ENCODE measurements at places on chromosomes 13 and 19.

DNA sequence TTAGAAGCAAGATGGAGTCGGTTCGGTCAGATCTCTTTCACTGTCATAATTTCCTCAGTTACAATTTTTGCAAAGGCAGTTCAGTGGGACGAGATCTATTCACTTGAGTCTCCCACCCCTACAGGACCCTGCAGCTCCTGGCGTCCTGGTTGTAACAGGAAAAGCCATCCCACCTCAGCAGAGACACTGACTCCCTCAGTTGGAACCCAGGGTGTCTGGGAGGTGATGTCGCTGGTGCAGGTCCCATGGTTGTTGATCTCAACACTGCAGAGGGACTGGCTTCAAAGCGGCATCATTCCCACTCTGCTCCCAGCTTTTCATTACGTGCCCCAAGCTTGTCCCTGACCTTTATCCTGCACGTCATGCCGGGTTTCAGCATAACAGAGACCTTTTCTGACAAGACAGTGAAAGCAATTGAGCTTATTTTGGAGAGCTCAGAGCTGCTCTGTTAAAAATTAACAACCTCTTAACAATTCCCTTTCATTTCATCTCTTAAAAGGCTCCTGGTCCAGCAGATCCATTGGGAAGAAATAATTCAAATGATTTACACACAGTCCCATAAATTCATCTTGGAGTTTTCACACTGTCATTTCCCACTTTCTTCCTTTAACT is 17.6 kb upstream of the COG3 start:
- DNase-seq: no peak

- DNase-seq: no peak
Observed at GRCh38 chr19:6590827-6591319, at the start of gene CD70. TSS of gene CD70 (minus strand) at chr19:6591150. CDS start at chr19:6591002, 148 bp downstream.

DNA sequence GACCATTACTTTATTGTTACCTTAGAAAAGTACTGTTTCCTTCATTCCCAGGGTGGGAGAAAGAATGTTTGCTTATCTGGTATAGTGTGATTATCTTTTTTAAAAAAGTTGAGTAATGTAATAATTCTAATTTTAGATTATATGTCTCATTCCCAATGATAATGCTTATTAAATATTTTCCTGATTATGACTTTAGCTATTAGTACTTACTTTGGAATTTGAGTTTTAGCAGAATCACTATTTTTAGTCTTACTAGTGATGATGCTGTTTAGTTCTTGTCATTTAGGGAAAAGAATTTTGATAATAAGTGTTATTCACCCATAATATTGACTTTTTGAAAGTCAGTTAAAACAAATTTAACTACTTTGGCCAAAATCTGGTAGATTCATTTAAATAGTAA is 95.2 kb downstream of the FRY start:
- no peak for DNase-seq

DNA sequence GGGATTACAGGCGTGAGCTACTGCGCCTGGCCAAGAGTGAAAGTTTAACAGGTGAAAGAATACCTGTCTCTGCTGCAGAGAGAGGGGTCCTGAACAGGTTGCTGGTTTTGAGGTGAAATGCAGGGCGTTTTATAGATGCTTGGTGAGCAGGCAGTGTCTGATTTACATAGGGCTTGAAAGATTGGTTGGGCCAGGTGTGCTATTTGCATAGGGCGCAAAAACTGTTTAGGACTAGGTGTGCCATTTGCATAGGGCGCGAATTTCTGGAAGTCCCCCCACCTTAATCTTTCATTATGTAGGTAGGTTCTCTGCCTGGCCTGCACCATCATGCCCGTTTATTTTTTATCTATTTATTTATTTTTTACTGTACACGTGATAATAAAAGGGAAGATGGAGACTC is 4.5 kb upstream of the NDUFB7 start:
- no peak for DNase-seq

DNA sequence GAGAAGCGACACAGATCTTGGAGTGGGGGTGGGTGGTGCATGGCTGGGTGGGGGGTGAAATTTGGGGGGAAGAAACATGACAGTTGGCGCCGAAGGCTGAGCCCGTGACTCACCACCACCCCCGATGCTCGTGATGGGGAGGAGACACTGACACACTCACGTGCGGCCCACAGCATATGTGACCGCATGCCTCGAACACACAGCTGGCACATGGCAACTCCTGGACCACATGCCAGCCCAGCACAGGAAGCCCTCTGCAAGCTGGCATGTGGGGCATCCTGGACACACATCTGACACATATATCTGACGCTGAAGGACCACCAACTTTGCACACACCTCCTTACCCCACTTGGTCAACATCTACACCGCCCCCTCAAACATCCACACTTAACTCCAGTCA is 1.2 kb upstream of the GRIK5 start:
- DNase-seq: no peak

- no peak for DNase-seq
Observed at GRCh38 chr13:28730762-28731161, 12.0 kb upstream of the SLC46A3 start.

GRCh38 chr13:42996584-42996983 is 4.5 kb upstream of the EPSTI1 start:
- no peak for DNase-seq

DNA sequence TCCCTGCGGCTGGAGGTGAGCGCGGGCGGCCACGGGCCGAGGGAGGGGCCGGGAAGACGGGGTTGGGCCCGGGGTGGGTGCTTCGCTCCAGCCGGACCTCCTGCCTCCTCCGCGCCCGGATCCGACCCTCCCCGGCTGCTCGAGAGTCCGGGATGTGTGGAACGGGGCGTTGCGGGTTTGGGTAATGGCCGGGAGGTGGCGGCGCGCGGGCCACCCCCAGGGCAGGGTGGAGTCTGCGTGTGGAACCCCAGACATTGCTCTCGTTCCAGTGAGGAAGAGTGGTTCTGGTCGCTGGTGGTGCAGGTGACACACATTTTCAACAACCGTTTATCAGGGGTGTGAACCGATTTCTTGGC is 38.8 kb downstream of the ARHGEF7 start:
- DNase-seq: no peak

GRCh38 chr13:51534041-51534817 is 50.0 kb upstream of the WDFY2 start:
- no peak for DNase-seq

DNA sequence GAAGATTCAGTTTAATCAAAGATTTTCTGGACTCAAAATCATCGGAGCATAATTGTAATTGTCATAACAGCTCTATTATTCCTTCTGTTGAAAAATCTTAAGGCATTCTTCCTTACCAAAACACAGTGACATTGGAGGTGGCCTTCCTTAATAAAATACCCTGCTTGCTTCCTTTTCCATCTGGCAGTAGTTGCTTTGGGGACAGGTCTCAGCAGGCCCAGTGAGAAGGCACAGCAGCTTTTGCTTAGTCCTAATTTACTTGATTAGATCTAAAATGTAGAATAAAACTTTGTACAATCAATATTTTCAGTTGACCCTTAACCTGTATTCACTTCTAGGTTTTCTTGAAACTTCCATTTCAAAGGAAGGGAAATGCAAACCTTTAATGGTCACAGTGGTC is 471.6 kb downstream of the PCDH20 start:
- no peak for DNase-seq

GRCh38 chr13:43510956-43511901 is 275.5 kb downstream of the ENOX1 start:
- no peak for DNase-seq

DNA sequence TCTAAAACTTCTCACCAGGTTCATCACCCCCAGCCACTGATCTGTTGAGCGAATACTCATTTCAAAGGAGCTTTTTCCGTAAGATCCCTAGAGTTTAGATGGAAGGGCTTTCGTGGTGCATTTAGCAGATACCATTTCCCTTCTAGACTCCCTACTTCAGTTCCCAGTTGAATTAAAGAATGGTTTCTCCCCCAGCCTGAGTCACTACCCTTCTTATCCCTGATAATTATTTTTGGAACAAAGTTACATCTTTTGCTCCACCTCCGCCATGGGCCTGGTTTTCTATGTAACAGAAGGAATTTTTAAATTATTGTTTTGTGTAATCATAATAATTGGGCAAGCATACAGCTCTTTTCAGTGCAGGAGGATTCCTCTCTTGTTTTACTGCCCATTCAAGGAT is 22.0 kb downstream of the USPL1 start:
- DNase-seq: no peak

DNA sequence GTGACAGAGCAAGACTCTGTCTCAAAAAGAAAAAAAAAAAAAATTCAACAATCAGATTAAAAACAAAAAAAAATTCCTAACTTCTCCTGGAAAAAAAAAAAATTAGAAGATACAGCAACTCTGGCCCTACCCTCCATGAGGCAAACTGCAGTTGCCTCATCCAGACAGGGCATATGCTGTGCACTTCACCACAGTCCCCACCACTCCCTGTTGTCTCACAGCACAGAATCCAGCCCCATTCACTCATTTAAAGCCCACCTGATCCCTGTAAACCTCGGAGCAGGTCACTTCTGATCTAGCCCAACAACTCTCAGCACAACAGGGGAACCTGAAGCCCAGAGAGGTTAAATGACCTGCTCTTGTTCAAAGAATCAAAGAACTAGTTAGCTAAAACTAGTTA is 24.9 kb downstream of the RHPN2 start:
- no peak for DNase-seq

DNA sequence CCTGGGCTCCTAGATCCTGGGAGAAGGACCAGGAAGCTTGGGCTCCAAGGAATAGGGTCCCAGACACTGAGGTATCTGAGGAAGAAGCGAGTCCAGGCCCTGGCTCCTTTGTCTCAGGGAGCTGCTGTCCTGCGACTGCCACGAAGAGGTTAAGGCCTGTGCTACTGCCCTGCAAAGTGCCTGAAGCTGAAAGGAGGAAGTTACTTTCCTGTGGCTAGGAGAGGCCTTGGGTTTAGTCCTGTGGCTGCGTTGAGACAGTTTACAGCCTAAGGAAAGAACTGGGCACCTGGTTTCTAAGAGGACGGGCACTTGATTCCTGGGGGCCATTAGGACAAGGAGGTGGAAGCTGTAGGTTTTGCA is 2.8 kb downstream of the MYADM start:
- no peak for DNase-seq

DNA sequence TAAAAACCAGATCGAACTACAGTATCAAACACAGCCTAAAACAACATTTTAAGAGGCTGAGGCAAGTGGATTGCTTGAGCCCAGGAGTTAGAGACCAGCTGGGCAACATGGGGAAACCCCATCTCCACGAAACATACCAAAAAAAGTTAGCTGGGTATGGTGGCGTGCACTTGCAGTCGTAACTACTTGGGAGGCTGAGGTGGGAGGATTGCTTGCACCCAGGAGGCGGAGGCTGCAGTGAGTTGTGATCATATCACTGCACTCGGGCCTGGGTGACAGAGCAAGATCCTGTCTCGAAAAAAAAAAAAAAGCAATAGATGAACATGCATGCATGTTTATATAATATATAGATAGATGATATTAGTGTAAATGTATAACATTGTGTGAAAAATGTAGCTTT is 5.2 kb upstream of the MRPS31 start:
- DNase-seq: no peak

DNA sequence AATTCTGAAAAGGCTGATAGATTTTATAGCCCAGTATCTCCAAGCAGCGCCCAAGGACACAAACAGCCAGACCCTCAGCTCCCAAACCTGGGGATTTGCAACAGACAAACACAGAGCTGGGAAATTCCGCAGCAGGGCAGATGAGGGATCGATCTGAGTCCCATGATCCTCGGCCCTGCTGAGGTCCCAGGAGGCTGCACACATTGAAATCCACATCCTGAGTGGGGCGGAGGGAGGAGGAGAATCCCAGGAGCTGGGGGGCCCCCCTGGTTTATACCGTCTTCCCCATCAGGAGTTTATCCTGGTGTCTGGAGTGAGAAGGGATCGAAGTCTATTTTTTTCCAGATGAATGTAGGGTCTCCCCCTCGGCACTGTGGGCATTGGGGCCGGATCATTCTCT is 49.3 kb downstream of the GNG7 start:
- no peak for DNase-seq

DNA sequence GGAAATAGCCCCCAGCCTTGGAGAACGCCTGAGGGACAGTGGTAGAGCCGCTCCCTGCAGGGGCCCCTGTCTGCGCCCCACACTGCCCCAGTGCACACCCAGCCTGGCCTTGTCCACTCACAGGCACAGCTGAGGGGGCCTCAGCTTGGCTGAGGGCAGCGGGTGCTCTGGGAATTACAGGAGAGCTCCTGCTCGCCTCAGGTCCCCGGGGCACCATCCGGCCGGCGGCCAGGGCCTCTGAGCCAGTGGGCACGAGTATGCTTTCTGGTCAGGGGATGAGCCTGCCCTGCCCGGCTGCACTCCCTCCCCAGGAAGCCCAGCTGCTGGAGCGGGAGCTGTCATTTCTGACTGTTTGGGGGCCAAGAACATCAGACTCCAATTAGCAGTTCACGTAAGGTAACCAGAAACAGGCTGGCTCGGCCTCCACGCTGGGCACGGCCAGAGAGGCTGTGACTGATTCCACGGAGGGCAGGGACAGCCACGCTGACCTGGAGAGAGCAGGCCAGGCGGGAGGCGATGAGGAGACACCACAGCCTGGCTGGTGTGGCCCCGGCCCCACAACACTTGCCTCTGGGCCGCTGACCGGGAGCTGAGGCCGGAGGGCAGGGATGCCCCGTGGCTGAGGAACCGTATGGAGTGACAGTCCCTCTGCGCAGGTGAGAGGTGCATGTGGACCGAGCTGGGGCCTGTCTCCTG is 15.4 kb downstream of the CEBPG start:
- no peak for DNase-seq

DNA sequence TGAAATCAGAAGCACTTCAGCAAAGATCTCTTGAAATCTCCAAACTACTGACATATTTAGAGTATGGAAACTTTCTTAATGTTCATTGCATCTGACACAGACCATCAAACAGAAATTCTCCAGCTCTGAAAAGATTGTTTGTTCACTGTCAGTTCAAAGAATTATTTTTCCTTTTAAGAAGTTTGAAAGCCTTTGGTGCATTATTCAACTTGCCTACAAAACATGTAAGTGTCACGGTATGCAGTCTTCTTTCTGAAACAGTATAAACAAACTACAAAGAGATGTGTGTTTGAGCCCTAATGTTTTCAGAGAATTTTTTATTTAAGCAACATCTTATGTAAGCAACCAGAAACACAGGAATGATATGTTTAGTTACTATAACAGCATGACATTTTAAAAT is 125.4 kb downstream of the FGF14 start:
- DNase-seq: no peak

- no peak for DNase-seq
Observed at GRCh38 chr13:83877651-83878355, 4.5 kb downstream of the SLITRK1 start.

DNA sequence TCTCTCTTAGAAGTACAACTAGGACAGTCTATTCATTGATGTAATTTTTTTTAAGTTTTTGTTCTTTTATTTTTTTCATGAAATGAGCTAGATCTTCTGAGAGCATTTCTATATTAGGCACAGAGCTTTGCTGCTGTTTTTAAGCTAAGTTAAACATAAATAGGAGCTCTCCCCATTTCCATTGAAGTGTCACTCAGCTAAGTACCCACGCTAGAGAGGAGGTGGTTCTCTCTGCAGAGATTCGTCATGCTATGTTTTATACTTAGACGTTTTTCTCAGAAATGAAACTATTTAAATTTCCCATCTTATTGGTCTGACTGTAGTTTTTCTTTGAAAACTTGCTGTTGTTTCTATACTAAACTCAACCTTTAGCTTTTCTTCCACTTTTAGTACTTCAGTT is 271.5 kb downstream of the PCDH9 start:
- no peak for DNase-seq
